ENCODE measurements at places on chromosomes 12 and 14.

DNA sequence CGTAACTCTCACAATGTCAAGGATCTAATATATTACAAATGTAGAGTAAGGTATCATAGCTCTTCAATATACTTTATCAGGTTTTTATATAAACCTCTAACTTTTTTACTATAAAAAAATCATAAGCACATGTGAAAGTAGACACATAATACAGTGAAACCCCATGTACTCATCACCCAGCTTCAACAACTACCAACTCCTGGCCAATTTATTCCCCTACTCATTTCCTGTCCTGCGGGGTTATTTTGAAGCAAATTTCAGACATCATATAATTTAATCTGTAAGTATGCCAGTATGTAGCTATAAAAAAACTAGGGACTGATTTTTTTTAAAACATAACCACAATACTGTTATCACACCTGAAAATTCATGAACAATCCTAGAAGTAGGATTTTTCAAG is 47.7 kb downstream of the NOPCHAP1 start:
- DNase-seq, result no peak

DNA sequence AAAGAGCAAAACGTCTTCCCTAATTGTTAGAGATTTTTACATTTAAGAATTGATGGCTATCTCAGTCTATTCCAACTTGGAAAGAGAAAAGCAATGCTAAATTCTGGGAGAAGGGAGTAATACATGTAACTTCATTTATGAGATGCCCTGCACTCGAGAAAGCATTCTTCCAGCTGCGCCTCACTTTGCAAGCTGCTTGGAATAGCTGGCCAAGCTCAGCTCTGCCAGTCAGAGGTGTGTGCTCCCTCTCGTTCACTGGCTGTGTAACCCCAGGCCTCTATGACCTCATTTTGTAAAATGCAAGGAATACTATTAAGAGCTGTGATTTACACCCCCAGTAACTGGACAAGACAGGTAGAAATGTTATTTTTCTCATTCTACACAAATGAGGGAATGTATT is 79.1 kb downstream of the OTX2 start:
- DNase-seq, result no peak

GRCh38 chr14:61186341-61187195 is 94.6 kb downstream of the TMEM30B start:
- no peak for DNase-seq

DNA sequence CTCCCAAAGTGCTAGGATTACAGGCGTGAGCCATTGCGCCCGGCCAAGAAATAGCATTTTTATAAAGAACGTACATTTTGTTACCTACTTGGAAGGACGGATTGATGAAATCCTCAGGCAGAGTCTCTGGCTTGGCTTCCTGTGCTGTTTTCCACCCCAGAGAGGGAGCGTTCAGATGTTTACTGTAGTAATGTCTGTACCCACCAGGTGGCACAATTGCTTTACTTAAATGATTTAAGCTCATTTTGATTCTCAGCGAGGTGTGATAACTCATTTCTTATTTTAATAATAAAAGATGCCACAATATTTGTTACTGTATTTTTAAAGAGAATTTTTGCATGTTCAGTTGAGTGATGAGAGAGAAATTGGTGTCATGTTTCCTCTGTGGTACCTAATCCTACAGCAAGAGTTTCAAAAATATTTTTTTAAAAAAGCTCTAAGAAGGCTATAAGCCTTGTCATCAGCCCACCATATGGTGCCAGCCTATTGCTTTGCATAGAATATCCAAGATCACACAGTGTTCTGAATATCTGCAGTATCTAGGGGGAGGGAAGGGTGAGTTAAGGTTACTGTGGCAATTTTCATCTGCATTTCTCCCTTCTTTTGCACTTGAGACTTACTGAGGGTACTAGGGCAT is 82.6 kb upstream of the TRAF3 start:
- peak; percentile 64 for DNase-seq

- no peak for DNase-seq
Measured at GRCh38 chr12:58051378-58051777, 110.0 kb downstream of the ATP23 start.

DNA sequence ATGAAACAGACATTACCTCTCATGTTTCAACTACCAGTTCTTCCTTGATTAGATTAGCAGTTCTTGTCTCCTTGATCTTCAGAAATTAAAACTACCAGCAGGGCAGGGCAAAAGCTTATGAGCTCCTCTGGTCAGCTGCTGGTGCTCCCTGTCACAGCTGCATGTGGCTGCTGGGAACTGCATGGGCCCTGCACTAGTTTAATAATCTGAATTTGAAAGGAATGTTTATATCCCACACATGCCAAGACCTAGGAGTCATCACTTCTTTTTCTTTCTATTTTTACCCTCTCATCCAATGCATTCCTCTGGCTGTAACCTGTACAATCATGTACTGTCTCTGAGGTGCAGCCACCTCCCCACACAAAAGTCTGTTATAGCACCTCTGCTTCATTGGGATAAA is 73.9 kb downstream of the ARMH4 start:
- no peak for DNase-seq

DNA sequence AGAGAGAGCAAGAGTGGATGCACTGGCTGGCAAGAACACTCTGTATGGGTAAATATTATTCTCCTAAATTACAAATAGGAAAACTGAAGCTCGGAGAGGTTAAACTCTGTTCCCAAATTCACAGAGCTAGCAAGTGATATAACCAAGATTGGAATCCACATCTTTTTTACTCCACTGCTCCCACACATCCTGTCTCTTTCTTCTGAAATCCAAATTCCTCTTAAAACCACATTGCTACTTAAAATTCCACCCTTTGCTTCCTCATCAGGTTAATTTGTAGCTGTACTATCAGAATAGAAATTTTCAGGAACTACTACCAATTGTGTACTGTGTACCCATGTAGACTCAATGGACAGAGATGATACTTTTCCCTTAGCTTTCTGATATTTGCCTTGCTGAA is 74.4 kb downstream of the ARMH4 start:
- no peak for DNase-seq

- DNase-seq, result no peak
Measured at GRCh38 chr12:215116-215515, 1.2 kb upstream of the SLC6A12 start.

DNA sequence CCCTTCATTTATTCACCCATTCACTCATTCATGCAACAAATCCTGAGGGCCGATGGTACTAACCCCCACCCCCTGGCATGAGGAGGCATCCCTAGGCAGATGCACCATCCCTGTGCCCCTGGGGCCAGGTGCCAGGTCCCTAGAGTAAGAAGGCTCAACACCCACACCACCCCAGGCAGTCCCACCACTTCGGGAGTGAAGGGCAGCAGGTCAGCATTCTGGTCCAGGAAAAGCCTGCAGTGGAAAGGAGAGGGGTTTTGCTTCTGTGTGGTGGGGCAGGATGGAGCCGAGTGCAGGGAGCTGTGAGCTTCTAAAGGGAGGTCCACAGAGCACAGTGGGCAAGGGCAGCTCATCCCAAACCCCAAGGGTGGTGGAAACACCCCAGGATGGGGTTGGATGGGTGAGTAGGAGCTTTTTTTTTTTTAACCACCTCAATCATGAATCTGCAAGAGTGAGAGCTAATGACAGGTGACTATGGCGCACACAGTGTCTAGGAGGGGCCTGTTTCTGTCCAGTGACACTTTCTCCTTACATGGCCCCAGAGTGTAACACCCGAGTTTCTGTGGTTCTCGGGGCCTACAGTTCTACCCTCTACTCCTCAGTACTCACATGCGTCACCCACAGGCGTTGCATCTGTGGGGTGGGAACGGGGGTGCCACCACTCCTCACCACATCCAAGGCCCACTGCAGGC is 414.3 kb downstream of the TMEM121 start:
- no peak for DNase-seq

DNA sequence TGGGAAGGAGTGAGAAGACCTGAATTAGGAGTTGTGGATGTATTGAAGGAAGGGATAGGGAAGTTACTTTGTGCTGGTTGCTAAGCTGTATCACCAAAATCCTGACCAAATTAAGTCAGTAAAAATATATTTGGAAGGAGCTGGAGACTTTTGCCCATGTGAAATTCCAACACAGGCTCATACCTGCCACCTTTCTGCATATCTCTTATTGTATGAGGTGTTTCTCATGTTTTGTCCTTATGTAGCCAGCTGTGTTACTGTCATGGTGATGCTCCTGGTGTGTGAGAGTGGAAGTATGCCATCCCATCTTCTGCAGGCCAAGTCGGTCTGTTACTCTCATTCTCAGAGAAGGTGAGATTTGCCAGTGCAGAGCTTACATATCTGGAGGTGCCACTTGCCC is 29.4 kb upstream of the RNU6-8 start:
- DNase-seq, result no peak

DNA sequence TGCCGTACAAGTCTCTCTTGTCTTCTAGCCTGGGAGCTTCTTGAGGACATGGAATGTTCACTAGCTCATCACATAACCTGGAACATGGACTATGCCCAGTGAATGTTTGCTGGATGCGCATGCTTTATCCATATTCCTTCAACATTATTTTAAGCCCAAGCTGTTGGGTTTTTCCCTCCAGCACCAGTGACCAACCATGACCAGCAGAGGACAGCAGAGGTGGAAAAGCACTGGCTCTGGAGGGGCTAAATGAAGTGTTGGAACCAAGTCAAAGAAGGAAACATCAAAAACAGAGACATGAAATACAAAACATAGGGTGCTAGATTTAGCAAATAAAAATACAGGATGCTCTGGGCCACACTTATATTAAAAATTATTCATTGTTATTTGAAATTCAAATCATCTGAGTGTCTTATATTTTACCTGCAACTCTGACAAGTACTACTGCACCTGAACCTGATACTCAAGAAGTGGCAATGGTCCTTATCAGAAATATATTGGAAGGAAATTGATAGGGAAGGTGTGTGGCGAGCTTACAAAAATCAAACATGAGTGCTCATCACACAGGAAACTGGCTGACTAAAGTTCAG is 23.1 kb upstream of the HELB start:
- no peak for DNase-seq
